ENCODE measurements at places on chromosomes 1 and 21.
A peak's percentile ranks its signal among the peaks of the same experiment; 100 is the strongest.

GRCh38 chr1:81730881-81731280 lies 69.9 kb upstream of the ADGRL2 start:
- no peak for DNase-seq

DNA sequence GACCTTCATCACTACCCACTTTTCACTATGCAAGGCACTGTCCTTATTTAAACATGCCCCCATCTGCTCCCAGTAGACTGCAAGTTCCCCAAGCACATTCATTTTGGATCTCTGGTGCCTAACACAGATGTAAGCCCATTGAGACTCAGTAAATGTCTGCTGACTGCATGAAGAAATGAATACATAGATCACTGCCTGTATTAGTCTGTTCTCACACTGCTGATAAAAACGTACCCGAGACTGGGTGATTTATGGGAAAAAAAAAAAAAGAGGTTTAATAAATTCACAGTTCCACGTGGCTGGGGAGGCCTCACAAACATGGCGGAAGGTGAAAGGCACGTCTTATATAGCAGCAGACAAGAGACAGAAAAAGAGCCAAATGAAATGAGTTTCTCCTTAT lies 204.9 kb downstream of the ATG4C start:
- no peak for DNase-seq

DNA sequence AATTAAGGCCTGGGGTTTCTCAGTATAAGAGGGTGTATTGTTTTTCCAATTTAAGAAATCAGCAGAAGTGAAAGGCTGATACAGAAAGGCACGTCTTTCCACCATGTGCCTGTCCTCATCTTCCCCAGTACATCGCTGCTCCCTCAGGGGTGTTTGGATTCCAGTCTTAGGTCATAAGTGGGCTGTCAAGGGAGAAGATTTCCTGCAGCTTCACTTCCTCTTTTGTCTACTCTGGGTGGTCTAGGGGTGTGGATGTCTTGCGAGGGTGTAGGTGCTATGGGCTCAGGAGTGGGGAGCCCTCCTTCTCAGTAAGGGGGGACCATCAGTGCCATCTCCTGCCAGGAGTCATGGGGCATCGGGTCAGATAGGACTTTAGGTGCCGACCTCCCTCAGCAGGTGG lies 999.8 kb upstream of the NCAM2 start:
- DNase-seq = no peak

- no peak for DNase-seq
These were observed 43.8 kb downstream of the RBM11 start for GRCh38 chr21:14259747-14260146.

- DNase-seq = peak; percentile 45
These were observed 122.8 kb upstream of the IVNS1ABP start for GRCh38 chr1:185439727-185440415.
